ENCODE measurements at places on chromosomes 11 and 22. TPM values are rescaled to one million over a fixed set of nuclear protein-coding genes. Genes with fewer than 3 reads are reported as not detected.

The PRODH gene
- total RNA-seq, result not detected

The SLC3A2 gene
- total RNA-seq, result 274 TPM

The GP1BB gene
- not detected for total RNA-seq

The CCDC188 gene
- not detected for total RNA-seq

The MRGPRX3 gene
- total RNA-seq, result not detected

GRCh38 chr11:15627560-15627959 lies 512.8 kb downstream of the INSC start:
- no peak overlapping the region for H3K27ac ChIP-seq
- no peak for DNase-seq
- no peaks in the 10 kb centered on the region for H3K36me3 ChIP-seq
- H3K4me3 ChIP-seq, result no peak overlapping the region

DNA sequence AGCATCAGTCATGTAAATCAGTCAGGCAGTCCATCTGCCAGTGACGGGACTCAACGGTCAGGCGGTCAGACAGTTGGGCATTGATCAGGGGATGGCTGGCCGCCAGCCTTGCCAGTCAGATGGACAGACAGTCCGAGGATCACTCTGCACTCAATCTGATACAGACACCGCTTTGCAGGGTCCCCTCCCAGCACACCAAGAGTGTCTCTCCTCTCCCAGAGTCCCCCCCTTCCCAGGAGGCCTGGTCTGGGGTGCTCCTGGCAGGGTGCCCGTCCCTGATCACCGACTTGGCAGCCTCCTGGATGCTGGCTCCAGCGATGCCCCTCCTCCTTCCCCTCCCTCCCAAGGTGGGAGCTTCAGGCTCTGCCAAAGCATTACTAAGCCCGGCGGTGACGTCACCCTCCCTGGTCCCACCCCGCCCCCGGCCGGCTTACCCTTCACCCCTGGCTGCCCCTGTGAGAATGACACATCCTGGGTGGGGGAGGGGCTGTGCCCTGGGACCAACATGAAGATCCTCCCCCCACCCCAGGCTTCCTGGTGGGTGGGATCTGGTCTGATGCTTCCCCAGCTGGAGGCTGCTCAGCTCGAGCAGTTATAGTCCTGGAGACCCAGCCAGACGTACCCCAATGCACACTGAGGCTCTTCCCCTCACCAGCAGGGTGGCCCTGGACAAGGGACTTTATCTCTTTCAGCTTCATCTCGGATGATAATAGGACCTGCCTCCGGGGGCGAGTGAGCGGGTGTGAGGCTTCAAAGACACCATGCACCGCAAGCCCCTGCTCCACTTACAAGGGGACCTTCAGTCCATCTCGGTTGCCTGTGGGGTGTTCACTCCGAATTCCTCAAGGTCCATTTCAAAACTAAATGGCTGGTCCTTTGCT lies 69.2 kb downstream of the CD82 start:
- H3K4me3 ChIP-seq, result no peak overlapping the region
- H3K36me3 ChIP-seq, result no peaks in the 10 kb centered on the region
- no peak overlapping the region for H3K27ac ChIP-seq
- peaks cover 7% of the 10 kb centered on the region for H3K4me1 ChIP-seq
- no peak for DNase-seq

- H3K27me3 ChIP-seq, result no peaks in the 10 kb centered on the region
- no peak for DNase-seq
- H3K27ac ChIP-seq, result peak overlapping the region; percentile 75
Observed at GRCh38 chr22:17803609-17804270, 29.5 kb upstream of the BID start.

- DNase-seq, result no peak
- H3K27me3 ChIP-seq, result no peaks in the 10 kb centered on the region
- H3K4me1 ChIP-seq, result peaks cover 58% of the 10 kb centered on the region
- peaks cover 2% of the 10 kb centered on the region for H3K36me3 ChIP-seq
Observed at GRCh38 chr11:11856638-11857037, 14.9 kb downstream of the USP47 start.

- no peak overlapping the region for H3K4me3 ChIP-seq
- no peak for DNase-seq
- no peaks in the 10 kb centered on the region for H3K27me3 ChIP-seq
- H3K4me1 ChIP-seq, result no peaks in the 10 kb centered on the region
- H3K36me3 ChIP-seq, result no peaks in the 10 kb centered on the region
Observed at GRCh38 chr11:97463891-97464290, 1074.1 kb downstream of the JRKL start.

GRCh38 chr11:117993988-117994745 lies 8.0 kb downstream of the IL10RA start:
- H3K4me3 ChIP-seq, result no peak overlapping the region
- H3K4me1 ChIP-seq, result peaks cover 74% of the 10 kb centered on the region
- DNase-seq, result no peak

DNA sequence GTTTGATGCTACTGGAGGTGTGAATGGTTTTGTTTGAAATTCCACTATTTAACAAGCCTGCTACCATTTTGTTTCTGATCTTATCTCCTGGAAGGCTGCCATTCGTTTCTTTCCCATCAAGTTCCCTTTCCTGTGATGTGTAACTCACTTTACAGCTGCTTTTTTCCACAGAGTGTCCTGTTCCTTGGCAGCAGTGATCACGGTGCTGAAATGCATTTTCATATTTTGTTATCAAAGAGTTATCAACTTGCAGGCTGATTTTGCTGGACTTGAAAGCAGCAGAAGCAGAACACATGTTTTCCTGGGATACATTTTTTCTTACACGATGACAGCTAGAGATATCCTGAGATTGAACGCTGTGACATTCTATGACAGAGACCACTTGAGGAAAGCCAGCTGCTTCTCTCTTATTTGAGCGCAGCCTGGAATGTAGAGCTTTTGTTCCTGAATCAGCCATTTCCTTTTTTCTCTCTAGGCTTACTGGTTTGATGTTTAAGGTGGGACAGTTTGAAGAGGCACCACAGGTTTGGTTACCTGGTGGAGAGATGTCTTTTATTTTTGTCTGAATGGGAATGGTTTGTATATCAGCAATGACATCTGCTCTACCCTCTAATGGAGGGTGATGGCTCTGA lies 34.7 kb downstream of the PRR14L start:
- no peak overlapping the region for H3K27ac ChIP-seq
- no peaks in the 10 kb centered on the region for H3K4me1 ChIP-seq
- peaks cover 71% of the 10 kb centered on the region for H3K36me3 ChIP-seq
- H3K27me3 ChIP-seq, result no peaks in the 10 kb centered on the region
- no peak for DNase-seq

- no peaks in the 10 kb centered on the region for H3K36me3 ChIP-seq
- H3K4me3 ChIP-seq, result no peak overlapping the region
- no peak overlapping the region for H3K27ac ChIP-seq
- no peak for DNase-seq
- H3K27me3 ChIP-seq, result no peaks in the 10 kb centered on the region
- no peaks in the 10 kb centered on the region for H3K4me1 ChIP-seq
Observed at GRCh38 chr11:29578806-29579205, 438.0 kb downstream of the KCNA4 start.

DNA sequence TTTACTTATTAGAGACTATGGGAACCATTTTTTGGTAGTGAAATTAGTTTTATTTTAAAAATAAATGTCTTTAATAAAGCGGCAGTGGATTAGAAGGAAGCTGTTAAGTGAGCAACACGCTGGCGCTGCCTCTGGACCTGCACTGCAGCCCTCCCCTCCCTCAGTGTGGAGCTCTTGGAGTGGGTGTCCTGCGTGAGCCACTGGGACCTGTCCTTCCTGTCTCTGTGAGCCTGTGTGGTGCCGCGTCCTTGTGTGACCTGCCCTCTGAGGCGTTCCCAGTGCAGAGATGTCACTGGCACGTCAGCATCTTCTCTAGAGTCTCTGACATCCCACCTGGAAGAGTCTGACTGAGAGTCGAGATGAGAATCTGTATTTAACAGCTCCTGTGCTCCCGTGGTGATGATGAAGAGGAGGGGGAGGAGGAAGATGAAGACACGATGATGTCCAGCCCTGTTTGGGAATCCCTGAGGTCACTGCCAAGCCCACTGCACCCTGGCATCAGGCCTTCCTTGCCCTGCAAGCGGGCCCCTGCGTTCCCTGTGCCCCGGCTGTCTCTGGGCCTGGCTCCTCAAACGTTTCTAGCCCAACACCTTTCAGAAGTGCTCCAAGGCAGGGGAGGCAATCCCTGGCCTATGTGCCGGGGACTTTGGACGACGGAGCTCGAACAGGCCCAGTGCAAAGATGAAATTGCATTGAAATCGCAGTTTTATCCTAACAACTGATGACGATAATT lies 271.8 kb downstream of the TBC1D22A start:
- no peaks in the 10 kb centered on the region for H3K4me1 ChIP-seq
- H3K4me3 ChIP-seq, result no peak overlapping the region
- H3K36me3 ChIP-seq, result peaks cover 68% of the 10 kb centered on the region
- no peak for DNase-seq
- no peaks in the 10 kb centered on the region for H3K27me3 ChIP-seq
- no peak overlapping the region for H3K27ac ChIP-seq

- H3K27ac ChIP-seq, result no peak overlapping the region
- no peak overlapping the region for H3K4me3 ChIP-seq
- DNase-seq, result no peak
- H3K27me3 ChIP-seq, result peaks cover 13% of the 10 kb centered on the region
- H3K4me1 ChIP-seq, result no peaks in the 10 kb centered on the region
Observed at GRCh38 chr11:4577761-4578160, 3.8 kb upstream of the OR52I2 start.

DNA sequence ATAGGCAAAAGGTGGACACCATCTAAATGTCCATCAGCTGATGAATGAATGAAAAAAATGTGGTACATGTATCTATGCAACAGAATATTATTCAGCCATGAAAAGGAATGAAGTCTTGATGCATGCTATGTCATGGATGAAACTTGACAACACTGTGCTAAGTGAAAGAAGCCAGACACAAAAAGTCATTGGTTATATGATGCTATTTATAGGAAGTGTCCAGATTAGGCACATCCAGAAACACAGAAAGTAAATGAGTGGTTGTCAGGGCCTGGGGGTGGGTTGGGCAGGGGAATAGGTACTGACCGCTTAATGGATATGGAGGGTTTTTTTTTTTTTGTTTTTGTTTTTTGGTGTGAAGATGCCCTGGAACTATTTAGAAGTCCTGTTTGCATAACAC lies 21.7 kb upstream of the MN1 start:
- DNase-seq, result no peak
- no peaks in the 10 kb centered on the region for H3K27me3 ChIP-seq
- no peaks in the 10 kb centered on the region for H3K36me3 ChIP-seq
- H3K27ac ChIP-seq, result no peak overlapping the region

- no peaks in the 10 kb centered on the region for H3K36me3 ChIP-seq
- H3K4me3 ChIP-seq, result no peak overlapping the region
- H3K4me1 ChIP-seq, result peaks cover 43% of the 10 kb centered on the region
- peak overlapping the region; percentile 75 for H3K27ac ChIP-seq
- no peaks in the 10 kb centered on the region for H3K27me3 ChIP-seq
- no peak for DNase-seq
Observed at GRCh38 chr11:9858218-9858617, 194.3 kb downstream of the SWAP70 start.

DNA sequence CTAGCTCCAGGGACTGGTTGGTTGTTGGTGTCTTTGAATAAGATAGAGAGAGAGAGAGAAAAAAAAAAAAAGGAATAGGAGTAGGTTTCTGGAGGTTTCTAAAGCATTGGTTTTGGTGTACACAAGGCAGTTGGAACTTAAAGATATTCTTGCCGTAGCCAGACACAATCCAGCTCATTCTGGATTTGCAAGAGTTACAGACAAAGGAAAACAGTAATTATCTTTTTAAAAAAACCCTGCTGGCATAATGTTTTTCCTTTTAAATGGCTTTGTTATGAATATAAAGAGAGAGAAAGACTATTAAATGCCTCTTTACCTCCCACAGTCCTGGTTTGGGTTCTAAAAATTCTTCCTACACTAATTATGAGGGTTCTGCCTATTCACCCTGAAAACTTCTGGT lies 120.4 kb upstream of the RAG2 start:
- no peaks in the 10 kb centered on the region for H3K27me3 ChIP-seq
- no peak overlapping the region for H3K4me3 ChIP-seq
- H3K4me1 ChIP-seq, result no peaks in the 10 kb centered on the region
- no peak for DNase-seq

DNA sequence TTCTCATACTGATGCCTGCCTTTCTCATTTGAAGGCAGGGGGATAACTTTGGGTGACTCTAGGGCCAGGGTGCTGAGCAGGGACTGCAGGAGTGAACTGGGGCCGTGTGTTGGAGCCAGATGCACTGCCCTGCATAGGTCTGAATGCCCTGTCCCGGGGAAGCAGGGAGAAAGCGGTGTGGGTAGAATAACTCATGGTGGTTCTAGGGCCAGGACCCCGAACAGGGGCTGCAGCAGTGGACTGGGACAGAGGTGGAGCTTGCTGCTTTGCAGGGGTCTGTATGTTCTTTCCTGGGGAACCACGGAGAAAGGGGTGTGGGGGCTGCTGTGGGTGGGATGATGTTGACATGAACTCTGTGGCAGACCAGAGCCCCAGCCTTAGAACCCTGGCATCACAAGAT lies 52.9 kb downstream of the GAB4 start:
- no peaks in the 10 kb centered on the region for H3K36me3 ChIP-seq
- no peak overlapping the region for H3K27ac ChIP-seq
- no peaks in the 10 kb centered on the region for H3K4me1 ChIP-seq
- no peak for DNase-seq
- H3K27me3 ChIP-seq, result peaks cover 2% of the 10 kb centered on the region

DNA sequence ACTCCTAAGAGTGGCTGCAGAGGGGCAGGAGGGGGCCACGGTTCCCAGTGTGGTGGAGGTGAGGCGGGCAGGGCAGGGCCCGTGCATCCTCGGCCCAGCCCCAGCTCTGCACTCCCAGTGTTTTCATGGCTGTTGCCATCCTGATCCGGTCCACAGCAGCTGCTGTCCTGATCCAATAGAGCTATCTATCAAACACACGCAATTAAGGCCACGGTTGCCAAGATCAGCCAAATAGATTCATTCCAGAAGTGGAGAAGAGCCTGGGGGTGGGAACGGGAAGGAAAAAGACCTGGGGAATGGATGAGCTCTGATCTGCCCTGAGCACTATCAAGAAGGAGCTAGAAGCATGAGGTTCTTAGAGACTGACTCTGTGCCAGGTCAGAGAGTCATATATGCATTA lies 160.9 kb upstream of the SYT13 start:
- DNase-seq, result no peak
- peaks cover 16% of the 10 kb centered on the region for H3K27me3 ChIP-seq
- H3K36me3 ChIP-seq, result no peaks in the 10 kb centered on the region

Data from activated B cell treated with CpG ODN at 0.5 μM for 24 hours (primary cell).